Activated naive CD8-positive, alpha-beta T cell treated with anti-CD3 and anti-CD28 coated beads, Interleukin-2, amount 50 U/mL, for 16 hours (primary cell): ENCODE measurements at places on chromosomes 1 and 21.

DNA sequence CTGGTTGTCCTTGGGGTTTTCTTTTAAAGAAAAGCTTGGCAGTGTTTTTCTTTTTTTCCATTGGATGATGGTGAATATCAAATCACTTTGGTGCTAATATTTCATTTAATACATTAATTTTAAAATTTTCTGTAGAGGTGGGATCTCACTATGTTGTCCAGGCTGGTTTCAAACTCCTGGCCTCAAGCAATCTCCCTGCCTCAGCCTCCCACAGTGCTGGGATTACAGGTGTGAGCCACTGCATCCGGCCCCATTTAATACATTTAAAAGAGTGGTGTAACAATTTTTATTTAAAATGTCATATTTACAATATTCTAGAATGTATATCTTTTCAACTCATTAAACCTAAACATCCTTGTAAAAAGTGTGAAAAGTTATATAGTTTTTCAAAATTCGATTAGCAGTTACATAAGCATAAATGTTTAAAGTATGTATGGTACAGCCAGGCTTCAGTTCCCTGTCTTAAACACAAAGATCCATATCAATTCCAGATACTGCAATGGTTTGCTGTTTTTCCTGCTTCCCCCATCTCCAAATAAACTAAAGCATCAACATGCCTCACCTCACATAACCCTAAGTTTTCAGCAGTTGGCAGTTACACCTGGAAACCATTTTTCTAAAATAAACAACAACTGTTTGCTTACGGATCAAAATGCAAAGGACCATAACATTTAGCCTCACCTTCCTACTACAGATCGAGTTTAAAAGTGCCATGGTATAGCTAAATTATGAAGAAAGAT, 8.9 kb upstream of the LGALS8 start:
- DNase-seq: no peak

GRCh38 chr1:239899747-239900146, 191.9 kb upstream of the FMN2 start:
- DNase-seq: no peak

DNA sequence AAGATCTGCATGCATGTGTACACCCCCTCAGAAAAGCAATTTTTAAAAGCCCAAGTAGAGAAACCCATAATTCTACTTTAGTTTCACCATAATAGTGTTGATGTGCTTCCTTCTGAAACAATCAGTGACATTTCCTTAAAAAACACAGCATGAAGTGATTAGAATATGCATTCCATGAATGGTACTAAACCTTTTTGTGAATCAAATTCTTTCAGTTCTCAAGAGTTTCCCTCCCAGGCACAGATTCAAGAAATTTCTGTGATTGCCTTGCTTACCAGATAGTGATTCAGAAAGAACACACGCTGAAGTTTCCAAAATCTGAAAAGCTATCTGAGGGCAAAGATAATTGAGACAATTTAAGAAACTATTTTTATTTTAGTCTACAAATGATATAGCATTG, 136.4 kb upstream of the ADGRL2 start:
- DNase-seq: no peak

DNA sequence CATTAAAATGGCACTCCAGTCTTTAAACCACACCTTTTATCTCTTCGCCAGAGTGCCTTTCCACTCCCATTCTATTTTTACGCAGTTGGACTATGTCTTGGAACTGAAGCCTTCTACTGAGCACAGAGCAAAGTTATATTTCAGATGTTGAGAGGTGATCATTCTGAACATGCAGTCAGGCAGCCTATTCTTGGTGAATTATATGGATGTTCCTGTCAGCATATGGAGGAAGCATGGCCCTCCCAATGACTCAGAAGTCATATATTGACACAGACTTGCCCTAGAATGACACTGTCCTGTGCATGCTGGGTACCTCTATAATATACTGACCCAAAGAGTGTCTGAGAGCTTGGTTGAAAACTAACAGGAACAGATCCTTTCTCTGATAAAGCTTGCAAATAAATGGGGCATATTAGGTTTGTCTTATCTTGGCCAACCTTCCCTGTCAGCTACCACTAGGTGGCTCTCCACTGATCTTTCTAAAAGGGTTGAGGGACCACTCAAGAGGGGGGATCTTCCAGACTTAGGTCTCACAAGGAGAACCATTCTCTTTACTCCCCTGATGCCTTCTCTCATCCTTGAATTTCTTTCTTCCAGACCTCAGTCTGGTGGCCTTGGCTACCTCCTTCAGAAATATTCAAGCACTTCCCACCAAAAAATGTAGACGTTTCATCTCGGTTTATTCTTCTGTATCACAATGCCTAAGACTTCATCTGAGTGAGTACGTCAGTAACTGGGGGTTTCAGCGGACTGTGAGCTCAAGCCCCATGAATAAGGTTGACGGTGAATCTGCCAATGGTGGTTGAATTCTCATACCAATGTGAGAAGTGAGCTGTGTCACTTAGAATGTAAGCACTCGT, 11.8 kb upstream of the ALG14 start:
- no peak for DNase-seq
